ENCODE measurements at places on chromosomes 16 and 17. TPM values are rescaled to one million over a fixed set of nuclear protein-coding genes. Genes with fewer than 3 reads are reported as not detected.

Gene TOX3
- total RNA-seq: not detected

Gene OTOA
- 0.25 TPM for total RNA-seq

Gene KRTAP9-3
- not detected for total RNA-seq

Gene ABAT
- total RNA-seq: 8.7 TPM

Gene TUBB3
- total RNA-seq: 10.9 TPM

Gene CD7
- 61.8 TPM for total RNA-seq

Gene KRT12
- not detected for total RNA-seq

Gene AGRP
- not detected for total RNA-seq

Gene PRR11
- total RNA-seq: 55.5 TPM

Gene KRT40
- total RNA-seq: not detected

Gene TMEM238L
- total RNA-seq: not detected

Gene TNFAIP1
- 24.9 TPM for total RNA-seq

Gene ATF7IP2
- total RNA-seq: 33.2 TPM

Gene MED13
- 129 TPM for total RNA-seq

Gene ZC3H18
- total RNA-seq: 148 TPM

DNA sequence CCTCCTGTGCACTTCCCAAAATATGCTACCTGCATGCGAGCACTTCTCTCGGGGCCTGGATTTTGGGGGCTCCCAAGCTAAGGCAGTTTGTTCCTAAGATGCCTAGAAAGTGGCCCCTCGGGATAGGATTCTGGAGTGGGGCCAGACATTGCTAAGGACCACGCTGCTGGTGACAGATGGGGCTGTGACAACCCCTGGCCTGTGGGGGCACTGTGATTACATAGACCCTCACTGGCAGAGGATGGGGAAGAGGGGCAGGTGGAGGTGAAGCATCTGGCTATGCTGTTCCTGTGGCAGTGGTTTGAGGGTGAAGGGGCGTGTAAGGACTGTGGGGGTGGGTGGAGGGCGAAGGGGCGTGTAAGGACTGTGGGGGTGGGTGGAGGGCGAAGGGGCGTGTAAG is 128.4 kb downstream of the ENGASE start:
- no peak for DNase-seq

- DNase-seq: no peak
Measured at GRCh38 chr16:162271-162991, 3.3 kb upstream of the HBM start.

GRCh38 chr17:67946513-67946912 is 49.8 kb downstream of the C17orf58 start:
- no peak for DNase-seq

DNA sequence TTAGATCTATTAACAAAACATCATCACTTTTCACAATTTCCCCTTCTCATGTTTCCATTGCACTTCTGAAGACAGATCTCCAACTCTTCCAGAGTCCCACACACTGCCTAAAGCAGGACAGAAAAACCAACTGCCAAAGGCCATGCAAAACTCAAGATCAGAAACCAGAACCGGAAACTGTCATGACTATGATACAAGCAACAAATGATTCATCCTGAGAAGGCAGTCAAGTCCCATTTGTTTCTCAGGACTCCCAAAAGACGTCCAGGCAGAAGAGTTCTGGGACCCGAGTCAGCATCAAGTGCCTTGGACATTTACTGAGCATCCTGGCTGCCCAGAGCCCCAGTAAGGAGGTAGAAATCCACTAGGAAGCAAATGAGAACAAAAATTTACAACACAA is 38.8 kb downstream of the ERN1 start:
- DNase-seq: no peak

GRCh38 chr16:86498155-86498670 is 12.1 kb upstream of the FOXF1 start:
- DNase-seq: no peak

- DNase-seq: no peak
Measured at GRCh38 chr16:31025339-31025738, 8.0 kb upstream of the STX4 start.

DNA sequence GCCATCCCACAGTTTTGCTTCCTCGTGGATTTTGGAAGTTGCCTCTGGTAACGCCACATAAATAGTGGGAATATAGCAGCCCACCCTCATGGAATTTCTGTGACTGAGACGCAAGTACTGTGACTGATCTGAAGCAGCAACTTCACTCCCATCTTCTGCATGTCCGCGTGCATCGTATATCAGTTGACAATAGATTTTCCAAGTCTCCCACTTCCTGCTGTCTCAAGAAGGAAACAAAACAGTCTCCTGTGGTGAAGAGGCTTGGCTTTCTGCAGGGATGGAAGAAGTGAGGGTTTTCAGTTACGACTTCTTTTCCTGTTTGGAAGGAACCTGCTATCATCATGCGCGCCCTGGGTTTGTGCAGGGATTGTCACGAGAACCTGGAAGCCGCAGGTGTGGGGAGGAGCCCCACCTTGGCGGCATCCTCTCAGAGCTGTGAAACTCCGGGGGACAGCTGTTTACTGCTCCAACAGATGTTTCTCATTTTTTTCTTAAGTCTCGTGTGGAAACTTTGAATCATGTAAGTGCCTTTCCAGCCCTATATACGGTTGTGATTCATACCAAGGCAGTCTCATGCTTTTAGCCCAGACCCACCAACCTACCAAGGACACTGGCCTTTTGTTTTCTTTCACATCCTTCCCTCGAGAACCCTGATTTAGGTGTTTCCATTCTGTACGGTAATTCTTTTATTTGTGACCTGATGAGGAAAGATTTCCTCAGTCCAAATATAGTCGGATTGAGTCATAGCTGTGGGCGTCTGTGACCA is 57.5 kb downstream of the WIPI1 start:
- DNase-seq: no peak

GRCh38 chr16:67993207-67994039 is 5.9 kb downstream of the DPEP2 start:
- peak; percentile 91 for DNase-seq

DNA sequence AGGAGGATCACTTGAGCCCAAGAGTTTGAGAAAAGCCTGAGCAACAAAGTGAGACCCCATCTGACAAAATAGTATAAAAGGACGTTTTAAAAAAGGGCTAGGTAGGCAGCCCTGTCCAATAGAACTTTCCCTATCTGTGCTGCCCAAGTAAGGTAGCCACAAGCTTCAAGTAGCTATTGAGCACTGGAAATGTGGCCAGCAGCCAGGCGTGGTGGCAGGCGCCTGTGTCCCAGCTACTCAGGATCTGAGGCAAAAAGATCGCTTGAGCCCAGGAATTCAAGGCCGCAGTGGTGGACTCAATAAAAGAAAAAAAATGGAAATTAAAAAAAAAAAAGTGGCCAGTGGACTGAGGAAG is 1.5 kb upstream of the NQO1 start:
- DNase-seq: no peak

- DNase-seq: no peak
Measured at GRCh38 chr17:43369986-43370385, 28.8 kb upstream of the ARL4D start.

DNA sequence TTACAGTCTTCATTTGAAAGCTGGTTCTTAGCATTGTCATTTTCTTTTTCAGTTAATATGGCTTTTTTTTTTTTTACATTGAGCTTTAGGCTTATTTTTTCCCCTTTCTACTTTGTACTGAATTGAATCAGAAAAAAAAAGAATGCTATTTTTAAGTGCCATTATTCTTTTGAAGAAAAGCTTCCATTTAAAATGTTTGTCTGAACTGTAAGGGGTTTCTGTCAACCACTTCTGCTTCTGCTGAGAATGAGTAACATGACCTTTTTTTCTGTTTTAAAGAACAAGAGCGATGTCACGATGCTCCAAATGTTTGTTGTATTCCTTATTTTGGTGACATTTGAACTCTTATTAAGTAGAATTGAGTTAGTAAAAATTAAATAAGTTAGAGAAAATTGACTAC is 50.0 kb downstream of the MRTFB start:
- no peak for DNase-seq

GRCh38 chr17:27283060-27283459 is 10.9 kb upstream of the WSB1 start:
- DNase-seq: no peak

GRCh38 chr16:3028716-3029319 is 5.0 kb downstream of the THOC6 start:
- DNase-seq: no peak

DNA sequence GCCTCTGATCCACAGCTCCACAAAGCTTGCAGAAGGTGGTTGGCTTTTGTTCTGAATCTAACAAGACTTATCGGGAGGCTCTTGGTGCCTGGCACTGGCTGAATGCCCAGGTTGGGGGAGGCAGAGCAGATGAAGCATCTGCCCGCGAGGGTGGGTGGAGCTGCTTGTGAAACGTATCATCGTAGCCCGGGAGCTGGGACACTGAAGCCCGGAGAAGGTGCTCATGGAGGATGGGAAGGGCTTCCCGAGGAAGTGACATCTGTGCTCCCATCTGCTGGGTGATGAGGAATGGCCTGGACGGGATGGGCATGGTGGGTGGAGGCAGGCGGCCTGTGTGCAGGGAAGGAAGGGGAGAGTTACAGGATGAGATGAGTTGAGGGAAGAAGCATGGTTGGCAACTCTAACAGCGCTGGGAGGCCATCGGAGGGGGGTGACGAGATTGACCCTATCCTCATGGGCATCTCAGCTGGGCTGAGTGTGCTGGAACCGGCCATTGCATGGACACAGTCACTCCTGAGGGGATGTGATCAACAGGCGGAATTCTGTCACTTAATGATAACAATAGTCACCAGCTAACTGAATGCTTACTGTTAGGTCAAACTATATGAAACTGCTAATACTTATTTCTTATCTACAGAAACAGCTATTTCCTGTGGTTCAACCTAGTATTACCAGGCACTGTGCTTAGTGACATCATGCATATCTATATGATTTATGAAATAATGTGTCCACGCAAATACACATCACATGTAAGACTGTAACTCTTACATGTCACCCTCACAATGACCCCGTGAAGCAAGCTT is 102.7 kb downstream of the ABCC6 start:
- DNase-seq: no peak

GRCh38 chr17:8946476-8946875 is 19.0 kb downstream of the PIK3R5 start:
- no peak for DNase-seq

DNA sequence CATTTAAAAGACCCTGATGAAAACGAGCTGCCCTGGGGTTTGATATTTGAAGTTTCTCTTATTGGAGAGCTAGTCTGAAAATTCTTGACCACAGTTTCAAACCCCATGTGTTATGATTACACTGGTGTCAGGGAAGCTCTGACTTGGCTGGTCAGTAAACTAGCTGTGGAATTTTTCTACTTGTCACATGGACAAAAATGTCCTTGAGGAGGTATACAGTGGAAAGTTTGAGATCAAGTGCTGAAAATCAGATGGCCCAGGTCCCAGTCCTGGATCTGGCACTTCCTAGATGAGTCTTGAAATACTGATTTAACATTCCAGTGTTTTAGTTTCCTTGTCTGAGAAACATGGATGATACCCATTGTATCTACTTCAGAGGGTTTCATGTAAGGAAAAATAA is 30.7 kb upstream of the SOX9 start:
- no peak for DNase-seq
